ENCODE measurements at places on chromosomes 2 and 18.

GRCh38 chr18:12597760-12598159 is 60.1 kb downstream of the SPIRE1 start:
- no peak for DNase-seq

DNA sequence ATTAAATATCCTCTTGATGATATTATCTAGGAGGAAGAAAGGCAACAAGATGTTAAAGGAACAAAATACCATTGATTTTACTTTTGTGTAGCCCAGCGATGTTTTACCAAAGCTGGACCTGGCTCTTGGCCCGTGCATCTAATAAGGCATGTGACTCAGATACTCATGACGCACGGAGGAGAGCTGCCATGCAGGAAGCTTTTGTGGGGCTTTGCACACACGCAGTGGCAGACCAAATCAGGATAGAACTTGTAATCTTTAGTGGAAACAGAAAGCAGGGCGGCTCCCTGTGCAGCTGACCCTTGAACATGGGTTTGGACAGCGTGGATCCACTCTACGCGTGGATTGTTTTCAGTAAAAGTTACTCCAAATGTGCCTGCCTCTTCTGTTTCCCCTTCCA is 190.0 kb downstream of the NAPG start:
- DNase-seq, result no peak

DNA sequence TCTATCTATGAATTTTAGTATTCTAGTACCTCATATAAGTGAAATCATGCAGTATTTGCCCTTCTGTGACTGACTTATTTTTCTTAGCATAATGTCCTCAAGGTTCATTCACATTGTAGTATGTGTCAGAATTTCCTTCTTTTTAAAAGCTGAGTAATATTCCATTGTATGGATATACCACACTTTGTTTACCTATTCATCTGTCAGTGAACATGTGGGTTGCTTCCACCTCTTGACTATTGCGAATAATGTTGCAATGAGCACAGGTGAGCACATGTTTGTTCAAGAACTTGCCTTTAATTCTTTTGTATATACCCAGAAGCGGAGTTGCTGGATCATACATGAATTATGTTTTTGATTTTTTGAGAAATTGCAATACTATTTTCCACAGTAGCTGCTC is 187.4 kb upstream of the RBMS1 start:
- no peak for DNase-seq

DNA sequence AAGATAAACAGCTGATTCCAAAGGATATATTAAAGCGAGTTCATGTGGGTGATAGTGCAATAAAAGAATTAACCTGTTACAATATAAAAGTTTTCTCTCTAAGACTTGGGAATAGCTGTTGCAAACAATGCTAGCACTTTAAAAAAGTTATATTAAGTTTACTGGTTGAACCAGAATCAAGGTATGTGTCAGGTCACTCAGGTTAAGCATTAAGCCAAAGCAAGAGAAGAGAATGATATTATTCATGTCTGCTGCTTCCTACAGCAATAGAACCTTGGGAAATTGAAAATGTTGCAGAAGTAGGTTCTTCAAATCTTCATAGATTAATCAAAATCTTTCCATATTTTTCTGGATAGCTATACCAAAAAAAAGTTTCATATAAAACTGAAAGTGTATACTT is 138.5 kb downstream of the GCA start:
- DNase-seq, result no peak

GRCh38 chr2:141947396-141948114 is 183.3 kb downstream of the LRP1B start:
- no peak for DNase-seq

- no peak for DNase-seq
Observed at GRCh38 chr2:241069821-241070281, 32.2 kb downstream of the MTERF4 start.

DNA sequence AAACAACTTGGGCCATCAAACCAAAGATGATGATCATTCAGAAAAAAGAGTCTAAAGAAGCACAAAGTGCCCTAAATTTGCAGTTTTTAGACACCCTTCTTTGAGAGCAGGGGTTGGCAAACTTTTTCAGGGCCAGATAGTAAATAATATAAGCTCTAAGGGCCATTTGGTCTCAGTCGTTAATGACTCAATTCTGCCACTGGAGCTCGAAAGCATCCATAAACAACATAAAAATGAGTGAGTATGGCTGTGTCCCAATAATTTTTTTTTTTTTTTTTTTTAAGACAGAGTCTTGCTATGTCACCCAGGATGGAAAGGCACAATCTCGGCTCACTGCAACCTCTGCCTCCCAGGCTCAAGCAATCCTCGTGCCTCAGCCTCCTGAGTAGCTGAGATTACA is 152.3 kb downstream of the DTNB start:
- no peak for DNase-seq

- DNase-seq, result no peak
Observed at GRCh38 chr2:201520201-201520600, 68.7 kb downstream of the STRADB start.

DNA sequence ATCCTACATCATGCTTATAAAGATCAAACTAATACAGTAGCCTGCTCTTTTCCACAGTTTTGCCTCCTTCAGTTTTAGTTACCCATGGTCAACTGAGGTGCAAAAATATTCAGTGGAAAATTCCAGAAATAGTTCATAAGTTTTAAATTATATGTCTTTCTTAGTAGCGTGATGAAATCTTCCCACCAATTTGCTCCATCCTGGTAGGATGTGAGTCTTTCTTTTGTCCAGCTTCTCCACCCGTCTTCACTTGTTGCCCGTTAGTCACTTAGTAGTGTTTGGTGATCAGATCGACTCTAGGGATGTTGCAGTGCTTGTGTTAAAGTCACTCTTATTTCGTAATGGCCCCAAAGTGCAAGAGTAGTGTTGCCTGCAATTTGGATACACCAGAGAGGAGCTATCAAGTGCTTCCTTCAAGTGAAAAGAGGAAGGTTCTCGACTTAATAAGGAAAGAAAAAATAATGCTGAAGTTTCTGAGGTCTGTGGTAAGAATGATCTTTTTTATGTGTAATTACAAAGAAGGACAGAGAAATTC is 57.0 kb downstream of the CEP192 start:
- no peak for DNase-seq

DNA sequence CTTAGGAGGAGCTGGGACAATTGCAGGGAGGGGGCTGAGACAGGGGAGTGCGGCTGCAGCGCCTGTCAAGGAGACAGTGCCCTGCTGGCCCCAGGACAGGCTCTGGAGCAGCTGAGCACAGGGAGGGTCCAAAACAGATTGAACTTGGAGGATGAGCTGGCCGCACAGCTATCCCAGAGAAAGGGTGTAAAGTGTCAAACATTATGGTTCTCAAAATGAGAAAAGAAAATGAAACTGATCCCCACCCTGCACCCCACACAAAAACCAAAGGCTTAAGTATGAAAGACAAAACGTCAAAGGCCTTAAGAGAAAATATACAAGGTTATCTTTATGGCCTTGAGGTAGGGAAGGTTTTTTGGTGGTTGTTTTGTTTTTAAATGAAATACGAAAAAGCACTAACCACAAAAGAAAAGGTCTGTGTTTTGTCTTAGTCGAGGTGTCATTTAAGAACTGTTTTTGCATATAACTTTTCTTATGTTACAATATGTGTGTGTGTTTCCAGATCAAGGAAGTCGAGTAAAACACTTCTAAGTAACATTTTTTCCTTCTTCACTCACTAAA is 111.8 kb downstream of the HDAC4 start:
- DNase-seq, result peak; percentile 59

GRCh38 chr2:46487667-46488335 is 8.4 kb downstream of the TMEM247 start:
- no peak for DNase-seq

DNA sequence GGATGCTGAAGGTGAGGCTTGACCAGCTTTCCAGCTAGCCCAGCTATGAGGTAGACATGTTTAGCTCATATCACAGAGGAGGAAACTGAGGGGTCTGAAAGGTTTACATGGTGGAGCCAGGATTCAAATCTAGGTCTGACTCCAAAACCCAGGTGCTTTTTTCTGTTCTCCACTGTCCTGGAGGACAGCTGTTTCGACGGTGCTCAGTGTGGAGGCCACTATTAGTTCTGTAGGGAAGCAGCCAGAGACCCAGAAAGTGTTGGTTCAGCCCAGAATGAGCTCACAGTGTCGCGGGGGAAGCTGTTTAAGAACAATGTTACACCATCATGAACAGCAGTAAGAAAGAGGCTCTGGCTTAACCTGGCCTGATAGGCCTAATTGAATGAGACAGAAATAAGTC is 11.1 kb downstream of the PROC start:
- no peak for DNase-seq

DNA sequence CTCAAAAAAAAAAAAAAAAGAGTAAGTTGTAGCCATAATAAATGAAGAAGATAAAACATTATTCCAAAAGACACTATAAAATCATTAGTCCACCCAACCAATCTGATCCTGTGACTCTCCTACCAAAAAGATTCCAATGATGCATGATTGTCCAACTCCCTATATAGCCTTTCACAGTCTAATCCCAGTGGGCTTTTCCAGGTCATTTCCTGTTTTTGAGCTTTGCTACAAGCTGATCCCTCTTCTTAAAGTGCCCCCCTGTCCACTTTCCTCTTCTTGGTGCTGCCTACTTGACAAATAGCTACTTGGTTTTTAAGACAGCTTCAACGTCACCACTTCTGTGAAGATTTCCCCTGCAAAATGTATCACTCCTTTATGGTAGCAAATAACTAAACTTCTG is 88.4 kb downstream of the SEMA4F start:
- no peak for DNase-seq

- no peak for DNase-seq
Observed at GRCh38 chr2:124753842-124754241, 728.8 kb downstream of the CNTNAP5 start.

DNA sequence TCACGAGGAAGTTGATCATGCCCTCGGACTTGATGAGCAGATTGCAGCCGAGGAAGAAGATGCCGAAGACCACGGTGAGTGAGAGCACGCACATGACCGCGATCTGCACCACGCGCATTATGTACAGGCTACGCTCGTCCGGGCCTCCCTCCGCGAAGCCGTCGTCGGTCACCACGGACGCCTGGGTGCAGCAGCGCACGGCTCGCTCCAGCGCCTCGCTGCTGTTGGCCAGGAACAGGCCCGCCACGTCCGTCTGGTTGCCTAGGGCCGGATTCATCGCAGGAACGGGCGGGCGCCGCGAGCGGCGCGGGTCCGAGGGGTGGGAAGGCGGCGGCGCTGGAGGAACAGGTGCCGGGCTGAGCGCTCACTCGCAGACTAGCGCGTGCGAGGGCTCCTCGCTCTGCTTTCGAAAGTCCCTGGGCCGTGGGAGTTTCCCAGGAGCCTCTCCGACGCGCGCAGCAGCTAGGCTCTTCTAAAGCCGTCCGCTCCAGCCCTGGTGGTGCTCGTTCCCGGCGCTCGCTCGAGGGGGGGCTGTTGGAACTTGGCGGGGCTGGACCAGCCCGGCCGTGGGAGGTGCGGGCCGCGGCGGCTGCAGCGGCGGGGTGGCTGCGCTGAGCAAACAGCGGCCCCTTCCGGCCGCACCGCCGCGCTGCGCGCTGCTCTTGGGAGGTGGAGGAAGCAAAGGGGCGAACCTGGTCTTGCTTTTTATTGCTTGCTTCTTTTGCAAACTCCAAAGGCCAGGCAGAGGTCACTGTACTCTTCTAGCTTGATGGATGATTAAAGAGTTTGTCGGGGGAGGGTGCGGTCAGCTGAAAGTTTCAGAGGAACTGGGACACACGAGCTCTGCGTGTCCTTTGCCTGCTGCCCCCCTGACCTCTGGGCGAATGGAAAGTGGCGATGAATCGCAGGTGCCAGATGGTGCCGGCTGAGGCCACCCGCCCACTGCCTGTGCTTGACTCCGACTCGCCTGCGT is at the start of gene RPRM:
Gene RPRM, minus strand, starts transcription at position 474 of the 973 bp plus-strand sequence. Its CDS starts 197 bp downstream, at position 277.
- DNase-seq, result peak; percentile 72

GRCh38 chr2:104856086-104856972 is 2.4 kb downstream of the POU3F3 start:
- DNase-seq, result no peak

DNA sequence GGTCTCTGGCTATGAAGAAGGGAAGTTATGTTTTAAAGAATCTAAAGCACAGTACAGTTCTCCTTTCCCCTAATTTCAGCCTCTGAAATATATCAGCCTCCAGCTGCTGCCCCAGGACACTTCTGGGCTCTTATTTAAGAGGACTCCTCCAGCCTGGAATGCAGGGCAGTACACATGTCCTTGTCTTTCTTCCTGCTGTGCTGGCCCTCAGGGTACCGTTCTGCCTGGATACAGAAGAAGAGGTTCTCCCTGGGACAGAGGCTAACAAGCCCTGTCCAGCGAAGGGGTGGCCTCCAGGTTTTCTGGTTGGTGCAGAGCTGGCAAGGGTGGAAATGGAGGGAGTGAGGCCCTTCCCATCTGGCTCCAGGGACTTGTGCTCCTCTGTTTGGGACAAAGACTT is 22.1 kb downstream of the MLPH start:
- DNase-seq, result no peak

- DNase-seq, result no peak
Observed at GRCh38 chr2:140580532-140581151, 1550.2 kb downstream of the LRP1B start.

DNA sequence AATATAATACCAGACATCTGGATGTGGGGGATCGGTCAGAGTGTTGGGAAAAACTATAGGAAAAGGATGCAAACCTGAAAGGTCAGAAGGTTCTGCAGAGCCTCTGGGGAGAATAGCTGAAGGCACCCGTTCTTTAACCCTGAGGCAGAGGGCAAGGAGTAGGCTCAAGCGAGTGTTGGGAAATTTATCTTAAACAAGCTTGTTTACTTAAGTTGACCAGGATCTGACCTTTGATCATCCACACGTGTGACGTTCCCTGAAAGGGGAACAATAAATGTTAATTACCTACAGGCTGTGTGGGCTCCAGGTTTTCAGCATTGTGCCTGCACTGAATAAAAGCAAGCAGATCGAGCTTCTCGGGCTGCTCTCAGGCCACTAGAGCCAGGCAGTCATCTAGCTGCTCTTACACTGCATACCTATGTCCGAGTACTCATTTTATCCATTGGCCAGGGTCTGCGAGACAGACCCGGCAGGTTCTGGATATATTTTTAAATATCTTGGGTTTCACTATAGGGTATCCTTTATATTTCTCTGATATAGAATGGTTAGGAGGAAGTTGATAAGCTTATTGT is 400.6 kb upstream of the CHST9 start:
- DNase-seq, result no peak

- DNase-seq, result no peak
Observed at GRCh38 chr2:166436189-166436588, 57.9 kb downstream of the SCN7A start.

- DNase-seq, result no peak
Observed at GRCh38 chr2:169351725-169352124, 10.6 kb downstream of the LRP2 start.

GRCh38 chr2:129004485-129004884 is 685.8 kb upstream of the HS6ST1 start:
- no peak for DNase-seq
